Melanocyte of skin (primary cell): ENCODE measurements at places on chromosomes 13 and 19. TPM values are rescaled to one million over a fixed set of nuclear protein-coding genes. Genes with fewer than 3 reads are reported as not detected.

The OR10H1 gene
- not detected in 2 replicates for total RNA-seq

The LILRA1 gene
- not detected in 2 replicates for total RNA-seq

The ZNF320 gene
- total RNA-seq: 9.3 and 10.5 TPM in 2 replicates

The GPR12 gene
- not detected in 2 replicates for total RNA-seq

The SWSAP1 gene
- 1.2 and 1.3 TPM in 2 replicates for total RNA-seq

The DNAJB1 gene
- total RNA-seq: 125 and 131 TPM in 2 replicates

The NDFIP2 gene
- 32.0 and 45.0 TPM in 2 replicates for total RNA-seq

The KLK4 gene
- total RNA-seq: not detected in 2 replicates

The FBXO46 gene
- 5.9 and 11.6 TPM in 2 replicates for total RNA-seq
